ENCODE measurements at places on chromosomes 7 and 10.

GRCh38 chr7:24058953-24059352 lies 225.0 kb upstream of the NPY start:
- DNase-seq, result no peak

DNA sequence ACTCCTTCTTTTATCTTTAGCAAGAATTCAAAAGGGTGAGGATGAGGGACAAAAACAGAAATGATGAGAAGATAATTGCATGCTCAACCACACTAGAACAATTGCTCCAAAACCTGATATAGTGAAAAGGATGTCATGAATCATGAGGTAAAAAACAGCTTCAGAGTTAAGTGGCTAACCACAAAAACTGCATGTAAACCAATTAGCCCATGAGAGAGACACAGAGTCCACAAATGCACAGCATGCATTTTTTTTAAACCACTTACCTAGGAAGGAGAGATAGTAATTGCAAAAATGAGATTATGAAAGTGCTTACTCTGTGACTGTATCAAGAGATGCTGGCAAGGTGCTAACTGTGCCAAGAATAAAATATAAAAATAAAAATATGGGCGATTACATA lies 132.9 kb downstream of the MBL2 start:
- no peak for DNase-seq

GRCh38 chr10:73044378-73045285 lies 52.0 kb downstream of the P4HA1 start:
- DNase-seq, result no peak

GRCh38 chr10:97034958-97035769 lies 150.6 kb downstream of the SLIT1 start:
- DNase-seq, result no peak

DNA sequence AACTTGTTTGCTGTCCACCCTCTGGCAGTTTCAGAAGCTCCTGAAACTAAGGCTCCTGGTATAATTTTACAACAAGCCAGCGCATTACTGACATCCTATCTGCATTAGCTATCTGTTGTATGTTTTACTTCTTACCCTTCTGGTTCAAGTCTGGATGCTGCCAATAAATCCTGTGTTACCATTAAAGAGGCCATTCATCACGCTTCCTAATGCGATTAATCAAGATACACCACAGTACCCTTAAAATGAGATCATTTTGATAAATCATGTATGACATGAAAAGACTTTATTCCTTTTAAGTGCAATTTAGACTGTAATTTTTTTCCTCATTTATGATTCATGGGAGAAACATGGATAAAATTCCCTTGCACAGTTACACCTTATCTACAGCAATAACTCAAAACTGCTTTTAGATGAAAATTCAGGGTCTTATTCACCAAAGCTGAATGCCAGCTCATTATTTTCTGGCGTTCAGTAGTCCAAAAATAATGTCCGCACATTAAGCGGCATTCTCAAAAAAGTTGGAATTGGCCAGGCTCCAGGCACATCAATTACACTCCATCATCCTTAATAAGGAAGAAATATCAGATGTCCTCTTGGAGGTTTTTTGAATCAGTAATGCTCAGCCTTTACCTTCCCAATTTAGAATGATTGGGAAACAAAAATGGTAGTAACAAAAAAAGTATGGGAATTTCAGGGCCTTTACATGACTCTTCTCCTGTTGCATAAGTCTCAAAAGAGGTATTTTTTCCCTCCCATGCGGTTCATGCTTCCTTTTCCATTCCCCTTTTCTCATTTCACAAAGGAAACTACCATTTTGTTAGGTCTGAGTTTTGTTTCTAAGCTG lies 878.5 kb downstream of the LRMDA start:
- no peak for DNase-seq

DNA sequence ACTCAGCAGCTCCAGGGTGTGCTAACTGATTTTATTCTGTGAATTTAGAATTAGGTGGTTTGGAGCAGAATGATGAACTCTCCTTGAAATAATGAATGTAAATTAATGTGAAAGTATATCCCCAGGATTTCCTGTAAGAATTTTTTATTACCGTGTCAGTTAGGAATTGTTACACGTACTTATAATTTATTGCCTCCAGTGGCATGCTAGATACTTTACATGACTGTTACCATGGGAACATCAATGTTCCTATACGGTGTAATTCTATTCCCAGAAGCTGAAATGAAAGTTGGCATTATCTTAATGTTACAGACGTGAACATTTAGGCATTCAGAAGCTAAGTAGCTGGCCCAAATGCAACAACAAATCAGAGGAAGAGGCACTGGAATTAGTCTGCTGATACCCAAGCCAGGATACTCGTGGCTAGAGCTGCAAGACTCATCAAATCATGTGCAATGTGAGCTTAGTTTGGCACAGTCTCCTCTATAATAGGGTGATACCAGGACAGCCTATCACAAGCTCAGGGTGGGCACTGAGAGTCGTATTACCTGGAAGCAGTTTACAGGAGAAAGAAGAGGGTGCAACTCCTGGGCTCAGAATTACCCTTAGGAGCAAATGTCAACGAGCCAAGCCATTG lies 30.0 kb upstream of the PRKAR2B start:
- no peak for DNase-seq

GRCh38 chr7:106610996-106611886 lies 49.7 kb downstream of the CCDC71L start:
- no peak for DNase-seq

GRCh38 chr10:60992636-60993035 lies 48.7 kb upstream of the RHOBTB1 start:
- DNase-seq, result no peak

DNA sequence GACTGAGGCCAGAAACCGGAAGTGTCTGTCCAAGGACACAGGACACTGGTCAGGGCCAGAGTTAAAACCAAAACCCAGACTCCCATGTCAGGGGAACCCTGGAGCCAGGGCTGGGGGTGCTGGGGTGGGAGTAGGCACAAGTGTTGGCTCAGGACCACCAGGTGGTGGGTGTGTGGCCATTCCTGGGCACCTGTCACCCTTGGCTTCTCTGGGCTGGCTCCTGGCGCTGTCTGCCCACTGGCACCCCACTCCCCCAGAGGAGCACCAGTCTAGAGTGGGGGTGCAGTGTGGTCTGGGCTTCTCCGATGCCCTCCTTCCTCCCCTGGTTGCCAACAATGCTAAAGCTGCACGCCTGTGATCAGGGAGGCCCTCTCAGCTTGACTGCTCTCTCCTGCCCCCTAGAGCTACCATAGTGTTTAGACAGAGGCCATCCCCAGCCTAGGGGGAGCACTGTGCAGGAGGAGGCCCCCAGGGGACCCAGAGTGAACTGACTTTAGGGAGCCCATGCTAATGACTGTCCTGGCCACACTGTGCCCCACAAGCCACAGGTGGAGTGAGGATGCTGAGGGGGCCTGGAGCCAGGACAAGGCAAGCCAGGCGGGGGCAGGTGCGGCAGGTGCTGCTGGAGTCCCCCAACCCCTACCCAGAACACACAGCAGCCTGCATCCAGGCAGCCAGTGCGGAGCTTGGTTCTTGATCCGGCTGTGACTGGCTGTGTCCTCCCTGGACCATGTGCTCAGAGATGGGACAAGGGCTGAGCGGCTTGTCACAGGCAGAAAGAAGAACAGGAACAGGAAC lies 11.0 kb downstream of the RASGEF1A start:
- DNase-seq, result peak; percentile 56

DNA sequence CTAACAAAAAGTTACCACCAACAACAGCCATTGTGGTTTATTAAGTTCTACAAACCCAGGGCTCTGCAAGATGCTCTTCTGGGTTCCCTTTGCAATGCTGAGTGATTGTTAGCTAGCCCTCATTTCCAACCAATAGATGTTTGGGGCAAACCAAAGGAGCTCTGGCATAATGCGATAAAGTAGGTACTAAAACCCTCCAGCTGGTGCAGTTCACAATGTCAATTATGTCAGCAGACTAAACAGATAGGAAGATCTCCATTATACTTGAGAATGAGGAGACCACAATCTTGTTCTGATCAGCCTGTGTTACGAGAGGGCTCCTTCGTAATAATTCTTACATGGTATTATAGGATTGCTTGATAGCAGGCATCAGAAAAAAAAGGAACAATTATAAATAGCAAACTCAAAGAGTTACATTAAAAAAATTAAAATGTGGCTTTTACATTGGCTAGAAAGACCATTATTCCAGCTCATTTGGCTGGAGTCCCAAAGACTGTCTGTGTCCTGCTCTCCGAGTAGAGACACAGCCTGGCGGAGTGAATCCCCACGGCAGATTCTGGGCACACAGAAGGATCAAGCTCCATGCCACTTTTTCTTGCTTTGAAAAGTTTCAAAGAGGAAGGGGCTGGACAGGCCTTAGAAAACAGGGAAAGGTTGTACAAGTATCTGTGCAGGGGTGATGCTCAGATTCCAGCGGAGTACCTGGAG lies 93.8 kb downstream of the ZRANB1 start:
- no peak for DNase-seq

DNA sequence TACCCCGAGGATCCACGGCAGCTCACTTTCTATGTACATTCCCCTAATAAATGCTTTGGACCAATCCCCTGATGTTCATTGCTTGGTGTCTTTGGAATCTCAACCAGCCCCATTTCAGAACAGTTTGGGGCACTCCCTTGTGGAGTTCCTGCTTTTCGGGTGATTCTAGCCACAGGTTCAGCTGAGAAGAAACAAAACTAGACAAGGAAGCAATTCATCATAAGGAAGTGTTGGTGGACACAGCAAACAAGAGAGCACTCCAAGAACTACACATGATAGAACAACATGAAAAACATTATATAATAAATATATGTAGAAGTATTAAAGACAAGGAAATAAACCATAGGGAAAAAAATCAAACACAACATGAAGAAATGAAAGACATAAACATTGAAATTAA lies 6.0 kb upstream of the CCDC136 start:
- DNase-seq, result no peak

DNA sequence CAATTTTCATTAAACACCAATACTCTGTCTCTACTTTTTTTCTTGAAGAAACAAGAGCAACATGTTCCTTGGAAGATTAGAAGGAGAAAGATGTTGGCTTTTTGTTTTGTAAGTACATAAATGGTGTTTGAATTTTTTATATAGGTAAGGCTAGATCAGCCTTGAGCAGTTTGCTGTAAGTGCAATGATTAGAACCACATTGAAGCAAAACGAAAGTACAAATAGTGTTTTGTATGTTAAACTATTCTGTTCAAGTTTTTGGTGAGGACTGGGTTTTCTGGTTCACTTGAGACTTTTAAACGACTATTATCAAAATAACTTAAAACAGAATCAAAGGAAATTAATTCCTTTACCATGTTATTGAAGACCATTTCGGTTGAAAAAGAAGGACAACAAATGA lies 162.9 kb upstream of the NRP1 start:
- no peak for DNase-seq

- no peak for DNase-seq
These were observed 30.3 kb downstream of the C7orf33 start for GRCh38 chr7:148620749-148621359.

DNA sequence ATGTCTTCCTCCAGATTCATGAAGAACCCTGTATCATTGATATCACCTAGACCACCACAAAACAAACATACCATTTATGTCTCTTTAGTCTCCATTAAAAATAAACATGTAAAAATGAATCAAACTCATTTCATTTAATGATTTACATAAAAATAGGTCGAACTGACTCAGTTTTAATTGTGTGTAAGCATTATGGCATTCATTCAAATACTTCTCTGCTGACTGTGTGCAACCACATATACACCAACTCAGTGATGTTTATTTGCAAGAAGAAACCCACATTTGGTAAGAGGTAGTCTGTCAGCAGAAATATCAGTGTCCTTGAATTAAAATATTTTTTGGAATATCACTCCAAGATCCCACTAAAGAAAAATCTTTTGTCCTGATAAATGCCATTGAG lies 30.5 kb downstream of the ABCB1 start:
- DNase-seq, result no peak

- no peak for DNase-seq
These were observed 504.4 kb downstream of the GALNT17 start for GRCh38 chr7:71636329-71636728.

GRCh38 chr10:91610919-91611318 lies 22.0 kb downstream of the PPP1R3C start:
- no peak for DNase-seq

GRCh38 chr7:11613292-11613930 lies 218.6 kb downstream of the THSD7A start:
- no peak for DNase-seq

DNA sequence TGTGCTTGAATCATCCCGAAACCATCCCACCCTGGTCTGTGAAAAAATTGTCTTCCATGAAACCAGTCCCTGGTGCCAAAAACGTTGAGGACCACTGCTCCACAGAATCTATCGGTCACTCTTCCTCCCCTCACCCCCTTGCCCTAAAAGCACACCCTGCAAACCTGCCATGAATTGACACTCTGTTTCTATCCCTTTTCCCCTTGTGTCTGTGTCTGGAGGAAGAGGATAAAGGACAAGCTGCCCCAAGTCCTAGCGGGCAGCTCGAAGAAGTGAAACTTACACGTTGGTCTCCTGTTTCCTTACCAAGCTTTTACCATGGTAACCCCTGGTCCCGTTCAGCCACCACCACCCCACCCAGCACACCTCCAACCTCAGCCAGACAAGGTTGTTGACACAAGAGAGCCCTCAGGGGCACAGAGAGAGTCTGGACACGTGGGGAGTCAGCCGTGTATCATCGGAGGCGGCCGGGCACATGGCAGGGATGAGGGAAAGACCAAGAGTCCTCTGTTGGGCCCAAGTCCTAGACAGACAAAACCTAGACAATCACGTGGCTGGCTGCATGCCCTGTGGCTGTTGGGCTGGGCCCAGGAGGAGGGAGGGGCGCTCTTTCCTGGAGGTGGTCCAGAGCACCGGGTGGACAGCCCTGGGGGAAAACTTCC lies 784 bp upstream of the SERPINE1 start:
- no peak for DNase-seq

DNA sequence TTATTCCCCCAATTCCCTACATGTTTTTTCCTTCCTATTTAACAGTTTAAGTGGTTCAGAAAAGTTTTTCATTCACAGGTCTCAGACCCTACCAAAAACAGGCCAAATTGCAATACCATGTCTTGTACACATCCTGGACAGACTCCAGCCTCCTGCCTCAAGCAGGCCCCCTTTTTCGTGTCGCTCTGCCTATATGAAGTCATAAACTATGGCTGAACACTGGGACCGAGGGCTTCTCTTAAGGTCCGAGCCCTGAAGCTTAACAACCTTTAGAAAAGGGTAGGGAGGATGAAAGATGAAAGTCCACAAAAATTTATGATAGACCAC lies 1.4 kb downstream of the FBXW4 start:
- DNase-seq, result no peak

GRCh38 chr10:17100586-17100985 lies 29.0 kb downstream of the CUBN start:
- no peak for DNase-seq

DNA sequence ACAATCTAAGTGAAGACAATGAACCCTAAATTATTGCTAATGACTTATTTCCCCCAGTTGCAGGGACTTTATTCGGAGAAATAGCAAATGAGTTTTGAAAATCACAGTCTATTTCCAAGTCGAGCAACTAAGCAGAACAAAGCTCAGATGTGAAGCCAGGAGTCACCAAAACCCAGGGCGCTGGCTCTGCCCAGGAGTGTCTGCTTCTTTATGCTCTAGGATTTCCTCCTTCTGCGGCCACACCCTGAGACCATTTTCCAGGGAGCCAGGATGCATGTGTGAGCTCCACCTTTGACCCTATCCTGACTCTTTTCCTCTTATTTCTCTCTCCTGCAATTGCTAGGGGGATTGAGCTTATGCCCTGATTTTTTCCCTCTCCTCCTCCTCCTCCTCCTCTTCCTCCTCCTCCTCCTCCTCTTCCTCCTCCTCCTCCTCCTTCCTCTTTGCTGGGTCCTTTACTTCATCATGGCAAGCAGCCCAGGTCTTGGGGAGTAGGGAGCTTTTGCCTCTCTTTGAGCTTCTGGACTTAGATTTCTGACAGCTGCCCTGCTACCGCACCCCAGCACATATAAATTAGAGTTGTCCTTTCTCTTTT lies 234.4 kb downstream of the ARL4A start:
- no peak for DNase-seq

All from stimulated activated naive CD8-positive, alpha-beta T cell treated with anti-CD3 and anti-CD28 coated beads, Interleukin-15, Interleukin-2, amounts not matched to agents 100 U/mL and 50 U/mL, for 24 hours (primary cell).